ENCODE measurements at places on chromosomes 6 and 20.

DNA sequence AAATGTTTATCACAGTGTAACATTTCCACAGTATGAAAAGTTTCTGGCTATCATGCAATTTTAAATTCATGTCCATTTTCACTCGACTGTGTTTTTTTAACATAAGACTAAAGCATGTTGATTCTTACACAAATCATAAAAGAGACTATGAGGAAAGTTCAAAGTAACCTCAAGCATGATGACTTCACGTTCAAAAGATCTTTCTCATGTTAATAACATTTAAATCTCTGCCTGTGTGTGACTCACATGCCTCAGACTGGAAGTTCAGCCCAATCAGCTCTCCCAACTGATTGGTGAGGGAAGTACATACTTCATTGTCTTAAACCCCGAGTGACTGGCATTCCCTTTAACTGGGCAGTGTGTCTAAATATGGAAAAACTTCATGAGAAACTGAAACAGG is 37.4 kb downstream of the ATXN1 start:
- DNase-seq: no peak

- no peak for DNase-seq
These were observed 126.0 kb upstream of the TOP1 start for GRCh38 chr20:40902661-40903060.

GRCh38 chr6:31462964-31463870 is 34.7 kb upstream of the MICB start:
- DNase-seq: peak; percentile 59

DNA sequence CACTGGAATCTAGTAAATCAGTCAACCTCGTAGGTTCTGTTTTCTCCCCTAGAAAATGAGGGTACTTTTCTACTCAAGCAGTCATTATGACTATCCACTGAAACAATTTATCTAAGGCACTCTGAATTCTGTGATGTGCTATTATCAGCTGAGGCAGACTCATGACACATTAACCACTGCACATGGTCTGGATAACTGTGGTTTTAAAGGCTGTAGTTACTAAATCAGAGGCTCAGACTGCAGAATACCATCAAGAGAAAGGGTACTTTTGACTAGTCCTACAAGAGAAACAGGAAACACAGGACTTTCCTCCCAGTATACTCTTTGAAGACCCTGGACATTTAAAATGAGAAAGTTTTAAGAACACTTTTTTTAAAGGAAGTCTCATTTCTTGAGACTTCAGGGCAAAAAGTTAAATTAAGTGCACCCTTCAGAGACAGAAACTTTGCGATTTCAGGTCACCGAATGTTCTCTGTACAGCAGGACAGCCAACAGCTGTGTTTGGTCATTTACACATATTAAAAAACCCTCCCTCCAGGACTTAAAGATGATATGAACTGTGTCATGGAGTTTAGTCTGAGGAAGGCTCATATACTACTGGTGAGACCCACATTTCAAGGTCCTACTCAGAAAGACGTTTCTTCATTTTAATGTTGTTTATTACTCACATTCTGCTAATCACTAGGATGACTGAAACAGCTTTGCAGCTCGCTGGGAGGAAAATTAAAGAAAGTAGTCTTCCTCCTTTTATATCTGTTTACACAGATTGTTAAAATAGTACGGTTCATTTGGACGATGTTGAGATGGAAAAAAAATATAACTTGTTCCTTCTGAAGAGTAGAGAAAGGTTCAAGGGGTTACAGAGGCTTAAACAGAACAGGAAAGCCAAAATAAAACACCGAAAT is 19.9 kb downstream of the ATXN1 start:
- no peak for DNase-seq

GRCh38 chr20:33645396-33645795 is 16.7 kb upstream of the C20orf144 start:
- DNase-seq: no peak

All from NCI-H2171 (cell line).